Hematopoietic multipotent progenitor cell treated with erythropoietin and hydrocortisone succinate and interleukin-3 and kit ligand, for 4 days (in vitro differentiated cells): ENCODE measurements at places on chromosomes 3 and 15.

- no peak for DNase-seq
Observed at GRCh38 chr15:90889736-90890456, 5.6 kb downstream of the FES start.

DNA sequence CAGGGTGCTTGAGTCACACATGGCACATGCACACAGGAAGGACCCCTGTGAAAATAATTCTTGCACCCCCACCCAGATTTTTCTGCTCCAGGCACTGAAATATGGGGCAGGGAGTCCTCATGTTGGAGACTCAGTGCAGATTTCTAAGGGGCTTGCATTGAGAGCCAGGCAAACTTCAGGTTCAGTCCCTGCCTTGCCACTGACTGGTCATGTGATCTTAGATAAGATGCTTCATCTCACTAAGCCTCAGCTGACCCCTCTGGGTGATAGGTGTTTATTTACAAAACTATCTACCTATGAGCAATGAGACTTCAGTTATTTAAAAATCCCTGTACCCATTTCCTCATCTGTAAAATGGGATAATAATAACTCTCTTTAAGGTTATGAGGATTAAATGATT, 30.1 kb upstream of the C3orf80 start:
- DNase-seq: no peak

GRCh38 chr15:70344666-70345065, 246.9 kb upstream of the TLE3 start:
- DNase-seq: no peak

DNA sequence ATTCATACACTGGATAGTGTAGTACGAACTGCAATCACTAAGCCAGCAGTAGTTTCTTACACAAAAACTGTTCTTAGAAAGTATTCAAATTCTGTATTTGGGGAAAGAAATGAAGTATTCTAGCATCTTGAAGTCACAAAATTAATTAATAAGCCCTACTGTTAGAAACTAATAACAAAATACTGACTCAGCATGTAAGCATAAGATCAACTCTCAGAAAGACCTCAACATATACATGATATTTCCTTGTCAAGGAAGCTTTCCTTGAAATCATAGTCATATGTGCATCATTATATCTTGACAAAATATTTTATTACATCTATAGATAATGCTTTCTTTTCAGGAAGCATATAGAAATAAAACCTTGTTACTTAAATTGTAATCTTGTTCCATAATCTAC, 115.5 kb upstream of the GOLGA6L6 start:
- no peak for DNase-seq

GRCh38 chr3:188026191-188026968, 127.6 kb upstream of the LPP start:
- no peak for DNase-seq
